ENCODE measurements at places on chromosomes 5 and 9. TPM values are rescaled to one million over a fixed set of nuclear protein-coding genes. Genes with fewer than 3 reads are reported as not detected.

- H3K27ac ChIP-seq = no peak overlapping the region
- no peak overlapping the region for H3K4me3 ChIP-seq
- DNase-seq = no peak
Measured at GRCh38 chr5:90095292-90096060, 314.1 kb downstream of the CETN3 start.

GRCh38 chr5:138874771-138875551 lies at the start of gene LRRTM2:
Gene LRRTM2, minus strand, starts transcription at chr5:138875335. Its CDS starts 424 bp downstream, at chr5:138874911.
- no peaks in the 10 kb centered on the region for H3K36me3 ChIP-seq
- no peaks in the 10 kb centered on the region for H3K4me1 ChIP-seq
- H3K27ac ChIP-seq = no peak within 1 kb of the TSS
- no peak within 1 kb of the TSS for H3K4me3 ChIP-seq

Gene FOXD4L4
- not detected for total RNA-seq

DNA sequence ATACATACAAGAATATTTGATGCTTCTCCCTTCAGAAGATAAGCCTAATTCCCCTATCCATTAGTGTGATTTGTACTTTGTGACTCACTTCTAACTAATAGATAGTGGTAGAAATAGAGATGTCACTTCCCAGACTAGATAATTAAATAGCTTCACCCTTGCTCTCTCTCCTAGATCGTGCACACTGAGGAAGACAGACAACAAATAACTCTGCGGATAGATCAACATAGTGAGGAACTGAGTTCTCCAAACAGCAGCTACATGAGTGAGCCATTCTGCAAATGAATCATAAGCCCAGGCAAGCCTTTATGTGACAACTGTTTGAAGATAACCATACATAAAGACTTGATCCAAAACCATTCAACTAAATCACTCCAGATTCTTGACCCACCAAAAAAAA lies 1083.4 kb upstream of the C9orf72 start:
- no peaks in the 10 kb centered on the region for H3K4me1 ChIP-seq
- DNase-seq = no peak
- H3K27ac ChIP-seq = no peak overlapping the region
- H3K4me3 ChIP-seq = no peak overlapping the region
- H3K36me3 ChIP-seq = no peaks in the 10 kb centered on the region
- no peaks in the 10 kb centered on the region for H3K27me3 ChIP-seq

- no peak overlapping the region for H3K4me3 ChIP-seq
- peak overlapping the region; percentile 23 for H3K27ac ChIP-seq
- no peaks in the 10 kb centered on the region for H3K36me3 ChIP-seq
- no peaks in the 10 kb centered on the region for H3K27me3 ChIP-seq
Measured at GRCh38 chr5:170491479-170491878, 12.3 kb upstream of the KCNIP1 start.
